AG20443 (cell line): ENCODE measurements at places on chromosomes 3 and 15.

GRCh38 chr15:40847223-40847961 lies 3.5 kb downstream of the SPINT1 start:
- peak; percentile 27 for DNase-seq

DNA sequence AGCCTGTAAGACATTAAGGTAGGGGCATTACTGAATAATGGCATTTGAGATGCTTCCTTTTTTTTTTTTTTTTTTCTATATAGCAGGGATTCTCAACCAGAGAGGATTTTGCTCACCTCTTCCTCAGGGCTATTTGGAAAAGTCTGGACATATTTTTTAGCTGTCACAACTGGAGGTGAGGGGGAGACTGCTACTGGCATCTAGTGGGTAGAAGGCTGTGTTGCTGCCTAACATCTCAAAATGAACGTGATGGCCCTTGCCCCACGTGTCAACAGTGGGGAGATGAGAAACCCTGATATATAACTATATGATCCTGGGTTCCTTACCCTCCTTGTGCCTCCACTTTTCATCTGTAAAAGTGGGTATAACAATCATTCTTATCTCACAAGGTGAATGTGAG lies 71.9 kb downstream of the CADPS start:
- no peak for DNase-seq

GRCh38 chr3:141828890-141829289 lies 47.6 kb upstream of the ATP1B3 start:
- DNase-seq: peak; percentile 77

GRCh38 chr3:114374433-114374990 lies 80.7 kb downstream of the TIGIT start:
- no peak for DNase-seq

DNA sequence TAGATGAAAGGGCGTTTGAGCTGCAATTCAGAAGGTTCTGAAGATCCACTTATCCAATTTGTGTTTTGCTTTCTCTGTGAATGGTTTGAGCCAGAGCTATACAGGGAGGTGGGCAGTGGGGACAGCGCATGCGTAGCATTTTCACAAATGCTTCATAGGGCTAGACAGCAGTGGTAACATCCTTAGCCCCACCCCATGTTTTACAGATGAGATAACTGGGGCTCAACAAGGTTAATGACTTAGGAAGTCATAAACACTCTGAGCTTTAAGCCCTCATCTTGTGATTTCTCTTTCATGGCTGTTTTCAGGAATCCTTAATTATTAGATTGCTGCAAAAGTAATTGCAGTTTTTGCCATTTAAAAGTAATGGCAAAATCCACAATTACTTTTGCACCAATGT lies 408.7 kb downstream of the IL5RA start:
- DNase-seq: no peak
